ENCODE measurements at places on chromosomes 3 and 15.

- DNase-seq, result no peak
Measured at GRCh38 chr3:9613056-9613748, 36.1 kb upstream of the MTMR14 start.

- DNase-seq, result no peak
Measured at GRCh38 chr3:156463123-156463522, 91.8 kb downstream of the SSR3 start.

- no peak for DNase-seq
Measured at GRCh38 chr15:38197553-38197952, 55.1 kb upstream of the SPRED1 start.

DNA sequence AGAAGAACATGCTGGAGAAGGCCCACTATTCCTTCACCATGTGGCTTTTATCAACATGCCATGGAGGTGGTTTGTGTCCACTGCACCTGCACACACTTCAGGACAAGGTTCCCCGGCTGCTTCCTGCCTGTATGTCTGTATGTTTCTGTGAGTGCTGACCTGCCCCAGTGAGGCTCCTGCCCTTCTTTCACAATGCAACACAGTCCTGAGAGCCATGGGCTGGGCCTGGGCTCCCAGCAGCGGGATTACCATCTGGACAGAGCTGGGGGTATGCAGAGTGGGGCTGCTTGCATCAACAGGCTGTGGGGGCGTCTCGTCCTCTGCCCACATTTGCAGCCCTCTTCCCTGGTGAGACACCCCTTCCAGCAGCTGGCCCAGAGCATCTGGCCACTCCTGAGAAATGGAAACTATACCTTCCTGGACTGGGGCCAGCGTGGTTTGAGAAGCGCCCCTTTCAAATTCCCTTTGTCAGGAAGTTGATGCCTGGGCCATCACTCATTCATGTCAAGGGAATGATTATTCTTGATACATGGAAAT is 29.3 kb upstream of the C15orf39 start:
- DNase-seq, result no peak

GRCh38 chr3:175941352-175941751 is 1082.2 kb downstream of the NAALADL2 start:
- no peak for DNase-seq

GRCh38 chr3:147688868-147689267 is 279.7 kb downstream of the ZIC1 start:
- DNase-seq, result no peak

DNA sequence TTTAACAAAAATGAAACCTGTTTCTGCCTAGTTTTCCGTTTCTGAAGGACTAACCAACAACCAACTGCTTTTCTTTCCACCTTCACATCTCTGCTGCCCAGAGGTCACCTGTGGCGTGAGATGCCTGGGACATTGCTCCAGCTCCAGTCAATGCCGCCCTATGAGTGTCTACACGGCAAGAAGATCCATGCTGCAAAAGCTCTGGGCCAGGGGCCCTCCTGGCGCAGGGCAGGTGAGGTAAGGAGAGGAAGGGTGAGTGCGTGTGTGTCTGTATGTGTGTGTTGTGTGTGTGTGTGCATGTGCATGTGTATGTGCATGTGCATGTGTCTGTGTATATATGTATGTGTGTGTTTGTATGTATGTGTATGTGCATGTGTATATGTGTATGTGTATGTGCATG is 131.4 kb downstream of the NSMCE3 start:
- DNase-seq, result no peak

- DNase-seq, result no peak
Measured at GRCh38 chr3:11718637-11719405, 75.1 kb upstream of the VGLL4 start.

DNA sequence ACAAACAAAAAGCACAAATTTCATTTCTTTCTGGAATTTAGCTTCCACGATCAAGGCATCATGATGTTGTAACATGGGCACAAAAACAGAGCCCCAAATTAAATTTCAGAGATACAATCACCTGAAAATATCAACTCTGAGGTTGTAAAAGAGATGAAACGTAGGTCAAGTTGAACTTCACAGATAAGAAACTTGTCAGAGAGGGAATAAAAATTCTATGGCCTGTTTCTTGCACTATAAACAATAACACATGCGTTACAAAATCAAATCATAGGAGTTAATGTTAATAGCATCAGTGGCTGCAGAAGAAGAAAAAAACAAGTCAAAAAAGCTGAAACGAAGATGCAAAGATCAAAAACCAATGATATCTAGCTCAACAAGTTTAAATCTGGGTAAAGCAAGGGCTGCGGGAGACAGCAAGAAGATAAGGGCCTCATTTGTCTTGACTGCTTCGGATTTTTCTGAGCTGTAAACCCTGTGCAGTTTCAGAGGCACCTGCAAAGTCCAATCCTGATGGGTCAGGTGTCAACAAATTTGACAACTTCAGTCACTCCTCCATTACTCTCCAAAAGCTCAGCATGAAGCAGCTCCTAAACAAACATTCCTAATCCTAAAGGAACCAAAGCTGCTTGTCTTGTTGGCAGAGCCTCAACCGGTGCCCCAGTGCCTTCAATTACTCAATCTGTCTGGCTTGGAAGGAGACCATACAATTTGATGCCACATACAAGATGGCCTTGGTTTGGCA is 219.8 kb downstream of the STT3B start:
- no peak for DNase-seq

GRCh38 chr15:84598993-84599392 is 1.8 kb upstream of the ZSCAN2 start:
- peak; percentile 24 for DNase-seq

DNA sequence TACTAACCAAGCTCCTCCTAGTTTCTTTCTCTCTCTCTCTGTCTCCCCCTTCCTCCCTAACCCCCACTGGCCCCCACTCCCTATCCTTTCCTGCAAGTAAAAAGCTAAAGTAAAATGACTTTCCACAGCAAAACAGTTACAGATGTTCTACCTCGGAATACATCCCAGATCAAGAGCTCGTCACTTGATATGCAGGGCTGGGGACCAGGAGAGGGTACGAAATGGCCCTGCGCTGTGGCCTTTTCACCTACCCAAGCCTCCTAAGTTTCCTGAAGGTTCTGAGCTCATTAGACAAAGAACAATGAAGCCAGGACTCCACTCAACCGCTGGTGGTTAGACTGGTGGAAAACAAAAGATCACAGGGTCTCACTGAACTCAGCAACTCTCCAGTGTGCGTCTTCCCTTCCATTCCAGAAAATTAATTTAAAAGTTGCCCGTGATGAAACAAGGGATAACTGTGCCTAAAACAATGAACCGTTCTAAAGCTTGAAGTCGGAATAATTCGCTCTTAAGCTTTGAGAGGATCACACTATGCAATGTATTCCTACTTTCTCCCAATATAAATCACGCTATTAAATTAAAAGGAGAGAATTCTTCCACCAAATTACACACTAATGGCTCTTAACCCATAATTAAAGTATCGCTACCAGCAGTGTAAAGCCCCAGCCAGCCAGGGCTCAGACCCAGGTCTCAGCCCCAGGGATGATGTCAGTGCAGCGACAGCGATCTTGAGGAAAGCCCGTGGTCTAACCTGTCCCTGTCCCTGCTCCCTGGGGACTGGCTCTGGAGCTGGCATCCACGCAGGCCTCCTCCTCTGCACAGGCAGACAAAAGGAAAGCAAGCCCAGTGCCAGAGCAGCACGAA is 5.0 kb downstream of the VGLL4 start:
- DNase-seq, result no peak

DNA sequence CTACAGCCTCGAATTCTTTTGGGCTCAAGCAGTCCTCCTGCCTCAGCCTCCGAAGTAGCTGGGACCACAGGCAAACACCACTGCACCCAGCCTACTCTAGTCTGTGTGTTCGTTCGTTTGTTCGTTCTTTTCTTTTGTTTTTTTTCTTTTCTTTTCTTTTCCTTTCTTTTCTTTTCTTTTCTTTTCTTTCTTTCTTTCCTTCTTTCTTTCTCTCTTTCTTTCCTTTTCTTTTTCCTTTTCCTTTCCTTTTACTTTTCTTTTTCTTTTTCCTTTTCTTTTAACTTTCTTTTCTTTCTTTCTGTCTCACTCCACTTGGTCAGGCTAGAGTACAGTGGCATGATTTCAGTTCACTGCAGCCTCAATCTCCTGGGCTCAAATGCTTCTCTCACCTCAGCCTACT is 36.8 kb downstream of the LMLN start:
- DNase-seq, result no peak

DNA sequence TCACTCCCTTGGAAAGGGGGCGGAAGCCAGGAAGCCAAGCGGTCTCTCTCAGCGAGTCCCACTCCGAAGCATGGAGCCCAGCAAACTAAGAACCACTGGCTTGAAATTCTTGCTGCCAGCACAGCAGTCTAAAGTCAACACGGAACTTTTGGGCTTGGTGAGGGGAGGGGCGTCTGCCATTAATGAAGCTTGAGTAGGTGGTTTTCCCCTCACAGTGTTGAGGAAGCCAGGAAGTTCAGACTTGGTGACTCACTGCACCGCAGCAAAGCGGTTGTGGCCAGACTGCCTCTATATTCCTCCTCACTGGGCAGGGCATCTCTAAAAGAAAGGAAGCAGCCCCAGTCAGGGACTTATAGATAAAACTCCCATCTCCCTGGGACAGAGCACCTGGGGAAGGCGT is 665.4 kb upstream of the CBLB start:
- no peak for DNase-seq

DNA sequence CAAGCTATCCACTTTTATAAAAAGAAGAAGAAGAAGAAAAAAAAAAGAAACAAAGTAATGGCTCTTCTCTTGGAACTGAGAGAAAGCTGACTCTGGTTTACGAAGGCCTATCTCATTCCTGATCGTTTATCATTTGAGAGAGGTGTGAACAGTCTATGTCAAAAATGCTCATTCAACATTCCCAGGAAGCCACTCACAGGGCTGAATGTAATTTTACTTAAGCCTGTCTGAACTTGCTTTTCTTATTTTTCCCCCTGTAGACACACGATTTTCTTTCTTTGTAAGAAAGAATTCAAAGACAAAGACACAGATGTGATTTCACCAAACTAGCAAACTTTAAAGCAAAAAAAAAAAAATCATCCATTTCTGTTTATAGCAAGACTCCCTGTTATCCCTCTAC is 805.8 kb downstream of the FHIT start:
- no peak for DNase-seq

- no peak for DNase-seq
Measured at GRCh38 chr15:90645873-90646575, 71.1 kb upstream of the BLM start.

DNA sequence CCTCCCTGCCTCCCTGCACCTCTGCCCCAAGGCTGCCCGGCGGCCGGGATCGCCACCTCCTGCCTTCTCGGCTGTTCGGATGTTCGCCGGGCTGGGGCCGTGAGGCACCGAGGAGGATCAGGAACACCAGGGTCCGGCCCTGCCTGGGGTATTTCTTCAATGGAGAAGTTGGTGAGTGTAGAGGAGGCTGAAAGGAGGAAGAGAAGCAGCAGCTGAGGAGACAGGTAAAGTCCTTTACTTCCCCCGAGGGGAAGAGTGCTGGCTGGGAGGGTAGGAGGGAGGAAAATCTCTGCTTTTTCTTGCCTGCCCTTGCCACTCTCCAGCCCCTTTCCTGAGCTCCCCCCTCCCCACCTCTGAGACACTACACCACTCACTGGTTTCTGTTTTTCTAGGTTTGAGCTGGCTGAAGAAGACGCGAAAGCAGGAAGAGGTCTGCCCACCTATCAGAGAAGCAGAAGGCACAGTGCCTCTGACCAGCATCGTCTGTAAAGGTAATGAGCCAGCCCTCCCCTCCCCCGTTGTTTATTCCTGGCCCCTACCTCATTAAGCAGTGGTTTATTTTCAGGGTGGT is 519 bp downstream of the ASB7 start:
- no peak for DNase-seq

DNA sequence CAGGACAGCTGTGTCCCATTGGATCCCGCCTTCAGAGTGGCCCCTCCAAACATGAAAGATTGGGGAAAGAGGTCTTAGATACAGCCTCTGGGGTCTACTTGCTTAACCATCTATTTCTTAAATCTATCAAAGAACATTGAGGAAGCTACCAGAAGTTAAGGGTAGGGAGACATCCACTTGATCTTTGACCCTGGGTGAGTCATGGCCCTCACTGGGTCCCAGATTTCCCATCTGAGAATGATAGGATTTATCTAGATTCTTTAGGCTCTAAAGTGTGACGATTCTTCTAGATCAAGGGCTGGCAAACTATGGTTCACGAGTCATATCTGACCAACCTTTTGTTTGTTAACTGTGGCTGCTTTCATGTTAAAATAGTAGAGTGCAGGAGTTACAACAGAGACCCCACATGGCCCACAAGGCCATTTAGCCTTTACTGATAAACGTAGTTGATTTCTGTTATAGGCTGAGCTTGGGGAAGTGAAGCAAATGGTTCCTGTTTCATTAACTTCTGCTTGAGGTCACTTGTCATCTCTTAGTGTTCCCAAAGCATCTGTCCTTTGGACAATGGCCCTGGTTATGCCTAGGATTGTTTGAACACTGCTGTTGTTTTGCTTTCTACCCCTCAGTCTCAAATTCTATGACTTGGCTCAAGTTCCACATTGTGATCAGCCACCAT is 8.0 kb downstream of the MUC13 start:
- no peak for DNase-seq

DNA sequence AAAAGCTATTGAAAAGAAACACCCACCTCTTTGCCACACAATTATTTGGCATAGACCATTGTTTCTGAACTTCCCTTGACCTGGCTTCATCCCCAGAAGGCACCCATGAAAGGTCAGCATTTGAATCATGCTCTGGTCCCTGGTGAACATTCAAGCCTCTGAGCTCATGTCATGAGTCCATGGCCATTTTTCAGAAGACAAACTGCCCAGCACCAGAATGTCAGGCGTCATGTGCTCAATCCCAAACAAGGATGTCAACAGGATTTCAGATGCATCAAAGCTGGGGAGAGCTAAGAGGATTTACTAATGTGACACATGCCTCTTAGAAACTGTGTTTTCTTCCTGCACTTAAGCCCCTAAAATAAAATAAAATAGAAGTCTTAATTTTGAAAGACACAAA is 41.3 kb downstream of the TMED3 start:
- DNase-seq, result no peak

GRCh38 chr3:107680698-107681097 is 157.9 kb downstream of the BBX start:
- DNase-seq, result no peak

- no peak for DNase-seq
Measured at GRCh38 chr3:169574531-169574930, 89.0 kb downstream of the MECOM start.

- no peak for DNase-seq
Measured at GRCh38 chr15:85414037-85414436, 33.6 kb downstream of the AKAP13 start.

DNA sequence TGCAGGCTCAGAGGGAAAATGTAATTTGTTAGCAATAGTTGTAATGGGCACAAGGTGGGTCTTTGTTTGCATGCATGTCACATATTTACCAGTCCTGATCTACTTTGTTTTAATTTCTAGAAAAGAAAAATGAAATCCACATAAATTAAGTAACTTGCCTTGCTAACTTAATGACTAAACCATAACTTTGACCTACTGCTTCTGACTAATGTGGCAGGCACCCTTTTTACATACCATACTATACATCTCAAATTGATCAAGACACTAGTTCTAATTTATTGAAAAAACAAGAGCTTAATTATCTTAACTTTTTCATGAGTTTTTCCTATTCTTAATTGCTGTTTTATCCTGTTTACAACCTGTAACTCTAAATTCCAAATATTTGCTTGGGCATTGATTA is 93.2 kb downstream of the ATP11B start:
- DNase-seq, result no peak
